GM12878 (cell line): ENCODE measurements at places on chromosomes 16 and 17. TPM values are rescaled to one million over a fixed set of nuclear protein-coding genes. Genes with fewer than 3 reads are reported as not detected.

TP53TG3F gene
- total RNA-seq: not detected in 2 replicates

- no peaks in the 10 kb centered on the region for H3K36me3 ChIP-seq
- no peak for DNase-seq
- no peak overlapping the region for H3K4me3 ChIP-seq
Measured at GRCh38 chr17:15657868-15658267, 26.2 kb downstream of the TRIM16 start.

UTP18 gene
- total RNA-seq: 54.9 and 62.4 TPM in 2 replicates

- no peak for DNase-seq
- no peak within 1 kb of the TSS for H3K27ac ChIP-seq
- no peaks in the 10 kb centered on the region for H3K36me3 ChIP-seq
- peaks cover 4% of the 10 kb centered on the region; the same call in 1 of the 2 replicates for H3K4me1 ChIP-seq
Measured at GRCh38 chr16:2829501-2830354, at the start of gene ZG16B. Gene ZG16B, plus strand, starts transcription at chr16:2830303. Its CDS starts 139 bp downstream, at chr16:2830442.

- no peak overlapping the region for H3K27ac ChIP-seq
- no peaks in the 10 kb centered on the region for H3K36me3 ChIP-seq
- no peak for DNase-seq
- no peaks in the 10 kb centered on the region for H3K4me1 ChIP-seq
Measured at GRCh38 chr17:70230850-70231640, 61.7 kb downstream of the KCNJ2 start.

DNA sequence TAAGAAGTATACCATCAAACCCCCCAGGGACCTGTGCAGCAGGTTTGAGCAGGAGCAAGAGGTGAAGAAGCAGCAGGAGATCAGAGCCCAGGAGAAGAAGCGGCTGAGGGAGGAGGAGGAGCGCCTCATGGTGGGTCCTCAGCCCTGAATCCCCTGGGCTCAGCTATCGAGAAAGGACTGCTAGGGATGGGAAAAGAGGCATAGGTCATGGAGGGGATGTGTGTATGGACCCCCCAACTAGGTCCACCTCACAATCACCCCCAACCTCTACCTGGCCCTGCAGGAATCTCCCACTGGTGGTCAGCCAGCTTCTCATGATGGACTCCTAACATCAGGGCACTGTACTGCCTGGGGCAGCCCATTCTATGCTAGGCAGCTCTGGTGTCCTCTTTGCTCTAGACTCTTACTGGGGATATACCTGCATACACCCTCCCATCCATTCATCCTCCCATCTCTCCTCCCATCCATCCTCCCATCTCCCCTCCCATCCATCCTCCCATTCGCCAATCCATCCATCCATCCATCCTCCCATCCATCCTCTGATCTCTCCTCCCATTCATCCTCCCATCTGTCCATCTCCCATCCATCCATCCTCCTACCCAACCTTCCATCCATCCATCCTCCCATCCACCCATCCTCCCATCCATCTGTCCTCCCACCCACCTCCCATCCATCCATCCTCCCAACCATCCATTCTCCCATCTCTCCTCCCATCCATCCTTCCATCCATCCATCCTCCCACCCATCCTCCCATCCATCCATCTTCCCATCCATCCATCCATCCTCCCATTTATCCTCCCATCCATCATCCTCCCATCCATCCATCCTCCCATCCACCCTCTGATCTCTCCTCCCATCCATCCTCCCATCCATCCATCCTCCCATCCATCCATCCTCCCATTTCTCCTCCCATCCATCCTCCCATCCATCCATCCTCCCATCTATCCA lies 10.6 kb downstream of the DRC7 start:
- H3K27me3 ChIP-seq: no peaks in the 10 kb centered on the region
- DNase-seq: no peak
- H3K36me3 ChIP-seq: no peaks in the 10 kb centered on the region
- H3K27ac ChIP-seq: no peak overlapping the region
- H3K4me3 ChIP-seq: no peak overlapping the region
- no peaks in the 10 kb centered on the region for H3K4me1 ChIP-seq

- H3K4me1 ChIP-seq: peaks cover 15% of the 10 kb centered on the region
- H3K36me3 ChIP-seq: peaks cover 18% of the 10 kb centered on the region
- peak overlapping the region; percentile 79 for H3K27ac ChIP-seq
- H3K4me3 ChIP-seq: peak overlapping the region; percentile 97
- no peak for DNase-seq
- no peaks in the 10 kb centered on the region for H3K27me3 ChIP-seq
Measured at GRCh38 chr17:16439303-16439791, 24.0 kb downstream of the TRPV2 start.

TEX14 gene
- 0.37 and 0.46 TPM in 2 replicates for total RNA-seq

PPL gene
- 0.11 and 0.18 TPM in 2 replicates for total RNA-seq

DNA sequence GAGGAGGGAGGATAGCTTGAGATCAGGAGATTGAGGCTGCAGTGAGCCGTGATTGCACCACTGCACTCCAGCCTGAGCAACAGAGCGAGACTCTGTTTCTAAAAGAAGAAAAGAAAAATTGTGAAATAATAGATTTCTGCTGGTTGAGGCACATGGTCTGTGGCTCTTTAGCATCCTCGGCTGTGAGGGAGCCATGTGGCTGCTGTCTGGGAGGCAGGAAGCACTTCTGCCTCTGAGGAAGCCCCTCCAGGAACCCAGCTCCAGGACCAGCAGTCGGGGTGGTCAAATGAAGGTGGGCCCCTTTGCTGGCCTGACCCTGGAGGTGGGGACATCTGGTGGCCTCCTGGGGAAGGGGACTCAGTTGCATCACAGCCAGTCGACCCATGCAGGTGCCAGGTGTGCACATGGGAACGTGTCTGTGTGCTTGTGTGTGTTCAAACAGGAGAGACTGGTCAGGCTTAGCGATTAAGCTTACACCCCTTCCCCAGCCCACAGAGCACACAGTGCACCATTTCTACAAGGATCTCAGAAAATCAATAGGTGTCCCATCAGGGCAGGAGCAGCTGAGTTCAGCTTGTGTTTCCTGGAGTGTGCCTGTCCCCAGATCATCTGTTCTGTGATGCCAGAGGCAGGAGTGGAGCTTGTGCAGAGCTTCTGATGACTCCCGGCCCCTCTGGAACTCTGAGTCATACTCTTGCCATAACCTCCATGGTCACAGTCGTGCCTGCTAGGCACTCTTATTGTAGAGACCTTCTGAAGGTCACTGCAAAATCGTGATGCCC lies 24.3 kb upstream of the MGAT5B start:
- DNase-seq: no peak
- H3K36me3 ChIP-seq: no peaks in the 10 kb centered on the region
- no peak overlapping the region for H3K27ac ChIP-seq
- H3K4me3 ChIP-seq: no peak overlapping the region

DNA sequence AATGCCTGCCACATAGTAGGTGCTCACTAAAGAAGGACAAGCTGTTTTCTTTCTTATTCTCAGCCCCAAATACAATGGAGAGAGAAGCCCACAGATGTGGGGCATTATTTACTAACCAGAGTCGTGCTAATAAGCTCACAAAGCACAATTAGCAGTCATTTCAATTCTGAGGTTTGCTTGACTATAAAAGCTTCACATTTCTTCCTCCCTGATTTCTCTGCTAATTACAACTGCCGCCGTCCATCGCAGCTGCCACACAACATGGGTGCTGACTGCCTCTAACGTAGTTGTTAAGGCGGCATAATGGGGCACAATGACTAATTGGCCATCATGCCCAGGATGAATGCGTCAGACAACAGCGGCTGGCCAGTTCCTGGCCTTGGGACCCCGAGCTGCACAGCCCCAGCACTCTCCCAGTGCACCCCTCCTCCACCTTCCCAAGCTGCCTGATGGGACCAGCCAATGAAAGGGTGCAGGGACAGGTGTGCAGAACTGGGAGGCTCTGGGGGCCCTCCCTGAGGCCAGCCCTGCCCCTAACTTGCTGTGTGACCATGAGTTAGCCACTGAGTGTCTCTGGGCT lies 109.2 kb downstream of the CCT6B start:
- H3K4me1 ChIP-seq: no peaks in the 10 kb centered on the region
- DNase-seq: no peak
- peaks cover 2% of the 10 kb centered on the region for H3K27me3 ChIP-seq
- no peak overlapping the region for H3K4me3 ChIP-seq
- H3K27ac ChIP-seq: no peak overlapping the region

- DNase-seq: peak; percentile 60
- no peaks in the 10 kb centered on the region for H3K27me3 ChIP-seq
- H3K27ac ChIP-seq: peak overlapping the region; percentile 92
- H3K4me1 ChIP-seq: peaks cover 53% of the 10 kb centered on the region
- peaks cover 13% of the 10 kb centered on the region for H3K36me3 ChIP-seq
Measured at GRCh38 chr17:75689441-75689873, 22.3 kb downstream of the SAP30BP start.

GRCh38 chr17:77887110-77887463 lies 71.4 kb upstream of the TNRC6C start:
- no peak overlapping the region for H3K27ac ChIP-seq
- no peaks in the 10 kb centered on the region for H3K36me3 ChIP-seq
- H3K4me3 ChIP-seq: no peak overlapping the region
- no peak for DNase-seq
- peaks cover 2% of the 10 kb centered on the region for H3K27me3 ChIP-seq

- DNase-seq: no peak
- no peak overlapping the region for H3K27ac ChIP-seq
- H3K4me1 ChIP-seq: peaks cover 8% of the 10 kb centered on the region
Measured at GRCh38 chr17:78290721-78291120, 59.3 kb downstream of the TMEM235 start.

MIF4GD gene
- total RNA-seq: 40.0 and 45.6 TPM in 2 replicates

ARHGDIG gene
- not detected in 2 replicates for total RNA-seq

DPEP3 gene
- total RNA-seq: not detected in 2 replicates

GRCh38 chr17:14826358-14826757 lies 438.8 kb downstream of the PMP22 start:
- H3K4me3 ChIP-seq: no peak overlapping the region
- no peak for DNase-seq
- H3K4me1 ChIP-seq: no peaks in the 10 kb centered on the region
- no peak overlapping the region for H3K27ac ChIP-seq

CDIP1 gene
- 27.8 and 28.2 TPM in 2 replicates for total RNA-seq

- H3K4me1 ChIP-seq: peaks cover 6% of the 10 kb centered on the region
- H3K4me3 ChIP-seq: peak overlapping the region; percentile 87
- H3K27ac ChIP-seq: peak overlapping the region; percentile 74
- H3K36me3 ChIP-seq: no peaks in the 10 kb centered on the region
- no peak for DNase-seq
Measured at GRCh38 chr16:50153596-50154419, 702 bp downstream of the TENT4B start.

DNA sequence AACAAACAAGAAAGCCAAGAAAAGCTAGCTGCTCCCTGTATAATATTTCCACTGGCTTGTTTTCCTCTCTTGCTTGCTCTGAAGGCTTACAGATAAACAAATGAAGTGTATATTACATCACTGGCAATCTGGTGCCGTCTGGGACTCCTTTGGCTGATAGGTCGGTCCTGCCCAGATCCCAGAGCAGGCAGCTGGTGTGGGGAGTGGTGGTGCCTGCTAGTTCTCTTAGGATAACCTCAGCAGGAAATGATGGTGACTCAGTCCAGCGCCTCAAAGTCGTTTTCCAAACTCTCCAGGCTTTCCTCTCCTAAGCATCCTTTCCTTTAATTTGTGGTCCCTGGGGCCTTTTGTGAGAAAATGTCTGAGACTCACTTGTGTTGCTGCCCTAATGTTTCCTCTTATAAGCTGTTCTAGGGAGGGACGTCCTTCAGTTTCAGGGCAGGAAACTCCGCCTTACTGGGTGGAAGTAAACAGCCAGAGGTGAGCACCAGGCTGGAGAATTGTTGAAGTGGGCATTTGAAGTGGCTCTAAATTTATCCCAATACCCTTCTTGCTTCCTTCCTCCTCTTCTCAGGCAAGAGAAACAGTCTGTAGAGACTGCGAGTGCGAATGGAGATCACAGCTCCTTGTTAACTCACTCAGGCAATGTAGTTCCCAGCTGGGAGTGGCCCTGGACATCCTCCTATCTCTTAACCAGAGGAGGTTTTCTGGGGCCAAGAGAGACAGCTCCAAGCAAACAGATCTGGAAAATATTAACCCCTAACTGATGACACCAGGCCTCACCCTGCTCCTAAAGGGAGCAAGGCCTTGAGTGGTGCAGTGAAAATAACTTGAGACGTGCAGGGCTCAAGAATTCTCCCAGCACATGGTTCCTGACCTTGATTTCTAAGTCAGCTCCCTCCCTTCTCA lies 34.9 kb downstream of the CD300LF start:
- H3K4me1 ChIP-seq: 0 out of 2 replicates have a peak, but pooled peaks cover 3% of the 10 kb centered on the region
- no peak for DNase-seq
- H3K27me3 ChIP-seq: no peaks in the 10 kb centered on the region
- no peaks in the 10 kb centered on the region for H3K36me3 ChIP-seq
- no peak overlapping the region for H3K4me3 ChIP-seq

DNA sequence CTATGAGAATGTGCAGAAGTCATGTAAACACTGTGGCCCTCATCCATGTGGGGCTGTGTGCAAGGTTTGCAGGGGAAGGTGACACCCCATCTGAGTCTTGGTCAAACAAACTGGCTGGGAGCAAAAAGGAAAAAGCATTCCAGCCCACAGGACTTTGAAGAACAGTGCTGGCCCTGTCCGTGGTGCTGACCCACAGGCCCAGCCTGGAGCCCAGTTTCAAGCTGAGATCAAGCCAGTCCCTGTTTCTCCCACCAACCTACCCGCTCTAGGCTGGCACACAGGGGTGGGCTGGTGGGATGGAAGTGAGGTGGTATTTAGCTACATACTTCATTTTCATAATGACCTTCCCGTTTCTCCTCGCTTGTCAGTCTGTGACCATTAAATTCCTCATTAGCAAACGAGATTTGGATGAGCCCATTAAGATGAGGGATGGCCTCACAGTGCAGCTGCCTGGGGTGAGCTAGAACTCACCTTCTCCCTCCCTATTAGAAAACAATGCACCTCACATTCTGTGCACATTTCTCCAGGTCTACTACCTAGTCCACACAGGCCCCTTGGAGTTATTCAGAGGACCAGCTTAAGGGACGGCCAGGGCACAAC lies 12.6 kb upstream of the RPL38 start:
- H3K4me1 ChIP-seq: peaks cover 3% of the 10 kb centered on the region; the same call in 1 of the 2 replicates
- DNase-seq: no peak
- H3K27ac ChIP-seq: no peak overlapping the region
- no peaks in the 10 kb centered on the region for H3K36me3 ChIP-seq

GRCh38 chr16:66522816-66523590 lies 26.9 kb downstream of the TK2 start:
- H3K36me3 ChIP-seq: no peaks in the 10 kb centered on the region
- DNase-seq: no peak
- peak overlapping the region; percentile 16; the same call in 1 of the 2 replicates for H3K4me3 ChIP-seq

KRTAP9-4 gene
- total RNA-seq: not detected in 2 replicates

- no peaks in the 10 kb centered on the region for H3K27me3 ChIP-seq
- DNase-seq: no peak
- H3K4me1 ChIP-seq: peaks cover 70% of the 10 kb centered on the region
- H3K27ac ChIP-seq: peak overlapping the region; percentile 96
- no peak overlapping the region for H3K4me3 ChIP-seq
Measured at GRCh38 chr17:16986391-16986790, 14.5 kb upstream of the TNFRSF13B start.

DNA sequence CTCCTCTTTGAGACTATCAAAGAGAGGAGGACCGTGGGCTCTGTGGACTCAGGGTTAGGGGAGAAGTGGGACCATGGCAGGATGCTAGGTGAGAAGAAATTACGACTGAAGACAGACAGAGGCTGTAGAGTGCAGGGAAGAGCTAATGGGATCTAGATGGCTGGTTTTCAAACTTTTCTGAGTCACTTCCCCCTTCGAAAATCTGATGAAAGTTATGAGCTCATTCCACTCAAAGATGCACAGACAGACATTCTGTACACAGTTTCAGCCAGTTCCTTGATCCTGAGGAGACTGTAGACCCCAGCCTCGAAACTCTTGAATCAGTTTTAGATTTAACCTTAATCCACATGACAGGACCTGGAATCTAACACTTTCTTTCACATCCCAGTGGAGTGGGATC lies 40.7 kb downstream of the RGS9 start:
- no peak overlapping the region for H3K27ac ChIP-seq
- H3K36me3 ChIP-seq: no peaks in the 10 kb centered on the region
- no peaks in the 10 kb centered on the region for H3K27me3 ChIP-seq
- peaks cover 69% of the 10 kb centered on the region for H3K4me1 ChIP-seq
- H3K4me3 ChIP-seq: no peak overlapping the region
- DNase-seq: no peak
